ENCODE measurements at places on chromosomes 2 and 18.

- DNase-seq: no peak
These were observed 10.4 kb downstream of the CHMP3 start for GRCh38 chr2:86552889-86553288.

GRCh38 chr2:236052926-236053821 is 115.0 kb downstream of the GBX2 start:
- no peak for DNase-seq

GRCh38 chr18:79136742-79137141 is 67.5 kb downstream of the ATP9B start:
- no peak for DNase-seq

DNA sequence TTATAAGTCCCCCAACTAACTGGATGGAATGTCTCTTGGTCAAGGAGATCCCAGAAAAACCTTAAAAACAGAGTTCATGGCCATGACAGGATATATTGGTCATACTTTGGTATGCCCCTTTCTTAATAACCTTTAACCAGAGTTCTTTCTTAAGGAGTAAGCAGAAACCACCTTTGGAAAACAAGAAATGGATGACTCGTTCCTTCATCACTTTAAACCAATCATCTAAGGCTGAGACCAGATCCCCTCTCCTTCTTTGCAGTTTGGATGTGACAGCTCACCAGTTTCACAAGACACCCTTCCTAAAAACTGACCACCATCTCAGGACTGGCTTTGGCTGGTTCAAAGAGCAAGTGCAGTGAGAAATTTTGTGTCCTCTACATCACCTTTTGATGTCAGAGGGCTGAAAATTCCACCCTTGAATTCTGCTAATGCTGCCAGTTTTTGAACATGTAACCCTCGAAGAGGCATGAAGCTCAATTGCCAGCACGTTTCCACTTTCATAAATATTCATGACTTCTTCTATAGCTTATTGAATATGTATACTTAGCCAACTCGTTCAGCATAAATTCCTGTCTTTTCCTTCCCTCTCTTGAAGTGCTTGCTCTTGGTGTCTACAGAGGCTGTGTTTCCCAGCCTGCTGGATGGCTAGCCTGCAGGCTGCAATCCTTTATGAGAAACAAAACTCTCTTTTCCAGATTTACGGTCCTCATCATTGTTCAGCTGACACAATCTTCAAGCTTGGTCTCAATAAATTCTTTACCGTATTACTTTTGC is 1323.5 kb upstream of the TMEFF2 start:
- DNase-seq: no peak

DNA sequence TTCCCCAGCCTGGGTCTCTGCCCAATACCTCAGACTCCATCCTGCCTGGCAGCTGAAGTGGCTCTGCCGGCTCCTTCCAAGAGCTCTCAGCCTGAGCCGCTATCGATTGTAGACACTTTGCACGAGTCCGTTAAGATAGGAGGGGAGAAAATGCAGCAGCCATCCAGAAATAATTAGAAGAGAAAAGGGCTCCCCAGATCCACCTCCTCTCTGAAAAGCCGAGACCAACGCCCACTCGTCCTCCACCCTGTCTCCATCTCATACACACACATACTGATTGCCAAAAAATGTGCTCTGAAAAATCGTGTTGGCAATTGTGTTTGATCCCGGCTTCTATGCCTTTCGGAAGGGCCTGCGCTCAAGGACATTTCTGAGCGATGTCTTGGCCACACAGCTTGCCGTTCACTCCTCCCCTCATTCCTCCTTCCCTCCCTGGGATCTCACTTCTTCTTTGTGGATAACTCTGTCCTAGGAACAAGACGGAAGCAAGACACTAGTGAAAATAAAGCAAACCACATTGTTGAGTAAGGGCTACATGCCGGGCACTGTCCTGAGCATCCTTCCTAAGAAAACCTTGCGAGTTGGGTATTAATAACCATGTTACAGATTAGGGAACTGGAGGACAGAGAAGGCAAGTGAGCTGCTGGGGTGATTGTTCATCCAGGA is 372.8 kb upstream of the MYT1L start:
- DNase-seq: no peak

GRCh38 chr18:13910501-13910900 is 4.8 kb downstream of the MC2R start:
- no peak for DNase-seq

- peak; percentile 39 for DNase-seq
These were observed 13.4 kb upstream of the COPS8 start for GRCh38 chr2:237072067-237072931.

DNA sequence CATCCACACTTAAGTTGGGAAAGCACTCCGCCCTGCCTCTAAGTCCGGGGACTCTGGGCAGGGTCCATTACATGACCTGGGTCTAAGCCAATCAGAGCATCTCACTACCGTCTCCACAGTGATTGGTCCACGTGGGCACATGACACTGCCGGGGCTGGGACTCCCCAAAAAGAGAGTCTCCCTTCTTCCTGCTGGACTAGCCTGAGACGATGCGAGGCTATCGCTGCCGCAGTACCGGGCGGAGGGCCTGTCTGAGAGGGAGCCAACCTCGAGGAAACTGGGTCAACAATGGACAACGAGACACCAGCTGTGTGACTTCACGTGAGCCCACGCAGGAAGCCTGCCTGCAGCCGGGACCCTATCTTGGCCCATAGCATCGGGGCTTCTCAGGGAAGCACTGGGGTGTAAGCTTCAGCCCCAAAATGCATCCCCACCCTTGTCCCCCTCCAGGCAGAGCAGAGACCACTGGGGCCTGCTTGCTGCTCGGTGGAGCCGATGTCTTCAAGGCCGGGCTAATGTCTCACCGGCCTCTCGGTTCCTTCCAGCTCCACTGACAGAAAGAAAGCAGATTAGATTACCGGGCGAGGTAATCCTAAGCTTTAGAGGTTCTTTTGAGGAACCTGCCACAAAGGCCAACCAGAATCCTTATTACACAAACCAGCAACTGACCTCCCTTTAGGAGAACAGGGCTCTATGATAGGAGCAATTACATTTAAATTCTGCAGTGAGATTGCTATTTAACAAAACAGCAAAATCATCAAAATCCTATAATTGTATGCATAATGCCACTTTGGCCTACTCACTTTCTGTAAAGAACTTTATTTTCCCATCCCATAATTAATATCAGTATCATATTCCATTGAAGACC is 21.3 kb upstream of the COPS8 start:
- DNase-seq: no peak

DNA sequence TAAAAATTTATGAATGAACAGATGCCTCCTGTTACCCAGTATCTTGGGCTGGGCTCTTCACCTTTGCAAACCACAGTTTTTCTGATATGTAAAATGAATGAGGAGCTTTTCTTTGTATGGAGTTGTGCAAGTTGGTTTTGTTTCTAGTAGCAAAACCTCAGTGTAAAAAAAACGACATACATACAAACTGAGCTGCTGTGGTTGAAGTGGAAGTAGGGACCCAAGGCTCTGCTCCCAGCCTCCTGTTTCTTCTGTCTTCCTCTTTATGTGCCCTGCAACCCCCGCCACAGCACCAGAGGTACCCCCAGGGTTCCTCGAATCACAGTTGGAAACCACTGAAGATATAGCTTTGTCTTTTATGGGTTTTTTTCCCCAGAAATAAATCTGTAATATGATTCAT is 118.1 kb downstream of the MYO1B start:
- no peak for DNase-seq

- DNase-seq: no peak
These were observed 44.7 kb downstream of the MGAT4A start for GRCh38 chr2:98685930-98686887.

DNA sequence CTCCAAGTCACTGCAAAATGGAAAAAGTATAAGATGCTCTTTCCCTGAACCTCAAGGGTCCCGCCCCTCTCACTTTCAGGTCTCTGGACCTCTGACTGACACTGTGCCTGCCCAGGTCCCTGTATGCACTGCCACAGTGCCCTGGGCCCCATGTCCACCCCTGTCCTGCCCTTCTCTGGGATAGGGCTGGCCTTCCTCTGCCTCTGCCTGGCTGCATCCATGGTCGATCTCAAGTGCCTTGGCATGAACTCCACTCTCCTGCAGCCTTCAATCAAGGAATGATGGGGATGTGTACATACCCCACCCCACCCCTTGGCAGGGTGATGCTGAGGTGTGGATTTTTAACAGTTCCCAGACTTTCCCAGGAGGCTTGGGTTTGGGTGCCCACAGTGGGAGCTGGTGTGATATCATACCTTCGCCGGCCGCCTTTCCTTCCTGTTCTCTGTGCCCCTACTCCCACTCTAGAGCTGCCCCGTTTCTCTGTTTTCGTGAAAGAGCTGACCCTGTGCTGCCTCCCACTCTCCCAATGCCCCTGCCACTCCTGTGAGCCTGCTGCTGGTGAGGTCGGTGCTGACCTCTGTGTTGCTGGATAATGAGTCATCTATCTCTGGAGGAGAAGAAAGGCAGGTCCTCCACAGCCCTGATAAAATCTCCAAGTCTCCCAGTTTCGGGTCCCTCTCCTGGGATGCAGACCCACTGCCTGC is 18.9 kb downstream of the PTPN18 start:
- no peak for DNase-seq

All from stimulated activated naive B cell treated with anti-CD40 and anti-IgM and Interleukin-4, amounts not matched to agents 10 μg/mL and 1 μg/mL and 100 μg/mL, for 72 hours (primary cell).